ENCODE measurements at places on chromosomes 2 and 18.

- DNase-seq = no peak
Observed at GRCh38 chr2:174873471-174873870, 109.2 kb upstream of the CHRNA1 start.

DNA sequence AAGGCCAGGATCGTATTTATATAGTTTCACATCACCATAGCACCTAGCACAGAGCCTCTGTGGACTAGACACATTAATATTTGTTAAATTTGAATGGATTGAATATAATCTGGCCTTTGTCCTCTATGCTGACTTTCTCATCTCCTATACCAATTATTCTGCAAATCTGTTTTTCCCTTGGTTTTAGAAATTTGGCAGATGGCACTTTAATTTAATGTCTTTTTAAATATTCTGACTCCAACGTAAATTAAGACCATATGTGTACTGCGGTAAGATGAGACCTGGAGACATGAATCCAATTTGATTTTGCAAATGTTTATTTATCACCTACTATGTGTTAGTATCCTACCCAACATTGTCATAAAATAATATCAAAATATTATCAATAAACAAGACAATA is 1281.9 kb upstream of the PIK3C3 start:
- DNase-seq = peak; percentile 18

- no peak for DNase-seq
Observed at GRCh38 chr2:172038121-172038520, 38.4 kb downstream of the METAP1D start.

- no peak for DNase-seq
Observed at GRCh38 chr2:133811409-133812125, 243.3 kb upstream of the NCKAP5 start.

DNA sequence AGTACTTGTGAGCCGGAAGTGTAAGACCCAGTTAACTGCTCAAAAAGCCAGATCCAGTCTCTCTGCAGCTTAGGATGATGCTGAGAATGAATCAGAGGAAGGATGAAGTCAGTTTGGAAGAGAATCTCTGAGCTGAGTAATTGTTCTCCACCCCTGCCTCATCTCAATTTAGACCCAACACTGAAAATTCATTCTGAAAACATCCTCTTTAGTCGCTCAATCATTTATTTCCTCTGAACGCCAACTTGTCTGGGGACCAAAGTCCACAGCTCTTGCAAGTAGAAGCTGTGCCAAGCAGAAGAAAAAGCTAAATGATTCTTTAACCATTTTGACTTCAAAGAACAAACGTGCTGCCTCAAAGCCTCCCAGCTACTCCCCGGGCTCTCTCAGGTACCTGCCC is 177.1 kb upstream of the KLHL29 start:
- DNase-seq = no peak

DNA sequence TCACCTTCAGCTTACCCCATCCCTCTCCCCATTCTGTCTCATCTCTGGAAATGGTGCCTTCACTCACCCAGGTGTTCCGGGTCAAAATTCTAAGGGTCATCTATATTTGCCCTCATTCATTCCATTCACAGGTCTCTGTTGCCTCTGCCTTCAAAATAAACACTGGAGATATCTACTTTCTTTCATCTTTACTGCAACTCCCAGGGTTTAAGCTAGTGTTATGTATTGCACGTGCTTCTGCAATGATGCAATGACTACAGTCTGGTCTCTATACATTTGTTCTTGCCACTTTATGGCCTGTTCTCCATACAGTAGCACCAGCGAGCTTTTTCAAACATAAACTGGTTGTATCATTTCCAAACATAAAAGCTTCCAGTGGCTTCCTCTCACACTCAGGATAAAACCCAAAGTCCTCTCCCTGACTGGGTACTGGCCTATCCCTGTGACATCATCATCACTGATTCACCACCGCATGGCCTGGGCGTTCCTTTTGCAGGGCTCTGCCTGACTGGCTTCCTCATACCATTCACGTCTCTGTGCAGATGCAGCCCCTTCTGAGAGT is 14.3 kb downstream of the DSG2 start:
- no peak for DNase-seq

- no peak for DNase-seq
Observed at GRCh38 chr2:202689898-202690297, 55.1 kb downstream of the FAM117B start.

DNA sequence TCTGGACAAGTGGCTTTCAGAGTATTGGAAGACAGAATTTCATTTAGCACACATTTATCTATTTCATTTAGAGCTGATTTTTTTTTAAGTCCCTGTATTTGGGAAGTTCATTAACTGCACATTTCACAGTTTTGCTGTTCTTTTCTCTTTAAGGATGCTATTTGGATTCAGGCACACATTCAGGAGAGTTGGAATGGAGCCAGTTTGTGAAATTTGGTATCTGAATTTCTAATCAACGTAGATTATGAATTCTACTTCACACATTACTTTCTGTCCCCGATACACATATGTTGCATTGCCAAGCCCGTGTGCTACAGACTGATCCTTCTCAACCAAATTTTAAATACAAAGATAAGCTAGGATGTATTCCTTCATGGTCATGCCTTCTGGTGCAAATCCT is 503.9 kb downstream of the IRS1 start:
- peak; percentile 52 for DNase-seq

DNA sequence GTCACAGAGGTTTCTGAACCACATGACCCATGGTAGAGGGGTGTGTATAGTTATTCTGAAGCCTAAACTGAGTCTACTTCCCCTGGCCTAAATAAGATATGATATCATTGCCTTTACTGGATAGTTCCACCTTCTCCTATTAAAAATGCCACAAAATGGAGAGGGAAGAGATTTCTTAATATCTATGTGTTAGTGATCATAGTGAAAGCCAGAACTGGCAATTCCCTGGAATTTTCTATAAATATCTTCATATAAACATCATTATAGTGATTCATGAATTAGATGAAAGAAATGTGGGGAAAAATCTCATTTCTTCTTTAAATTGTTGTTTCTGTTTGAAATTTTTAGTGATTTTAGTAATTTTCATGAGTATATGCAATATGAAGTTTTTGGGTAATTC is 45.8 kb downstream of the TSHZ1 start:
- no peak for DNase-seq

- no peak for DNase-seq
Observed at GRCh38 chr18:48409591-48410094, 460 bp upstream of the ZBTB7C start.

DNA sequence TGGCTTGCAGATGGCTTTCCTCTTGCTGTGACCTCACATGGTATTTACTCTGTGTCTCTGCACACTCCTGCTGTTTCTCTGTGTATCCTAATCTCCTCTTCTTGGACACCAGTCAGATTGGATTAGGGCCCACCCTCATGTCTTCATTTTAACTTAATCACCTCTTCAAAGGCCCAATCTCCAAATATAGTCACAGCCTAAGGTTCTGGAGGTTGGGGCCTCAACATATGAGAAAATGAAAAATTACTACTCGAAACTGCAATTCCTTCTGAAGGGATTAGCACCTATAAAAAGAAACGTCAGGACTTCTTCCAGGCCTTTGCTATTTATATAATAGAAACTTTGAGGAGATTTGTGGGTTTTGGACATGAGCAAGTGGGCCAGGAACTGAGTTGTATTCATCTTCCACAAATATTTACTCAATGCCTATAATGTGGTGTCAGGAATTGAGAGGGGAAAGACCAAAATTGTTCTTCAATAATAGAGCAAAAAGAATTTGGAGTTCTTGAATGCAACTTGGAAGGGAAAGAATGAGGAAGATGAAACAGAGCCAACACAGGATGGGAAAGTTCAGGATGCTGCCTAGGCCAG is 270.0 kb upstream of the FN1 start:
- no peak for DNase-seq

DNA sequence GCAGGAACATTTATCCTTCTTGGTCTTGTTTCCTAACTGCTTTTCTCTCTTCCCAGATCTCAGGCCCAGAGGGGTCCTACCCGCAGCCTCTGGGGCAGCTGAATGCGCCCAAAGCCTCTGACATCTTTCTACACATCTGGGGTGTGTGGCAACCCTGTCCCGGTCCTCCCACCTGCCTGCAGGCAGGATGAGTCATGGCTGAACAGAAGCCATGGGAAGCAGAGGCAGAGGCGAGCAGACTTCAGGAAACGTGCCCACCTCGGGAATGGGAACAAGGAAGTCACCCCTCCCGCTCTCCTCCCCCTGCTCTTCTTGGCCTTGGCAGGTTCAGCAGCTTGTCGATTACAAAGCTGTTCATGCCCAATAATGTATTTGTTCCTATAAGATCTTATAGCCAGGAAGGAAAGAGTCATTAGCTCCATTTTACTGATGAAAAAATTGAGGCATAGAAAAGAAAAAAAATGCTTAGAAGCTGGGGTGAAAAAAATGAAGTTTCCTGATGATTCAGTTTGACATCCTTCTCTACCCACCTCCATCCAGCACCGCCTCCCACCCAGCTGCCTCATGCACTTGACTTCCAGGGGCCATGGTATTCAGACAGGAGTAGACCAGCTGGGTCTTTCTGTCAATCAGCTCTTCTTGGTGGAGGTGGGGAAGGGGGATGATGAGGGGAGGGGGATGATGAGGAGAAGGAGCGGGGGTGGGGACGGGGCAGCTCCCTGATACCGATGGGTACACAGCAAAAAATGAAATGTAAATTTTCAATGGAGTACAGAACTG is 10.4 kb upstream of the KCNF1 start:
- DNase-seq = no peak

GRCh38 chr2:234555616-234556249 is 58.9 kb upstream of the ARL4C start:
- no peak for DNase-seq

GRCh38 chr18:68417826-68418225 is 297.1 kb downstream of the TMX3 start:
- DNase-seq = no peak

DNA sequence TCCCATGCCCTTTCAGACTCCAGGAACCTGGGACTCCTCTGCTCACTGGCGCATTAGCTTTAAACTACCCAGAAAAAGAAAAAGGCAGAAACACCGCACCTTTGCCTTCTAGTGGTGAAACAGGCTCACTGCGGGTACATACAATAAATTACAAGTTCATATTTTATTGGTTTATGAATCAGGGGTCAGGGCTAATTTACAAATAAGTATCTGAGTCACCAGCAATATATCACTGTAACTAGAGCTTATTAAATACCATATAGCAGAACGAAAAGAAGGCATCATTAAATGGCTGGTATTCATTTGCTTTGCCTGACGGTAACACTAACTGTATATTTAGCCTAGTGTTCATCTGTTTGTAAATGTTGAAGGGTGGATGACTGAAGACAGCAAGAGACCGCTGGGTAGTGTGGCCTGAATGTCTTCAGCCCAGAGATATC is 26.9 kb upstream of the DTNB start:
- DNase-seq = peak; percentile 36

DNA sequence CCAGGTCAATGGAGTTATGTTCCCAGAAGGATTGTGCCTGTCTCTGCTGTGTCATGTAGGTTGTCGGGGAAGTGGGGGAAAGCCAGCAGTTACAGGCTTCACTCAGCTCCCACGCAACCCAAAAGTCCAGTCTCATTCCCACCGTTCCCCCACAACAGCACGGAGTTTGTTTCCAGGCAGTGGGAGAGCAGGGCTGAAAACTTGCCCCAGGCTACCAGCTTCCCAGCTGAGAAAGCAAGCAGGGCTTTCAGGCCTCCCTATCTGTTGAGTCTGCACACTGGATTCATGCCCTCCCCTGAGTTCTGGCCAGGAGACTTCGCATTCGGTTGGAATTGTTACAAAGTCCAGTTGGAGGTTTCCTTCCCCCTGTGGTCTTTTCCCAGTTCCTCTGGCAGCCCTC is 76.3 kb downstream of the TMX3 start:
- no peak for DNase-seq

DNA sequence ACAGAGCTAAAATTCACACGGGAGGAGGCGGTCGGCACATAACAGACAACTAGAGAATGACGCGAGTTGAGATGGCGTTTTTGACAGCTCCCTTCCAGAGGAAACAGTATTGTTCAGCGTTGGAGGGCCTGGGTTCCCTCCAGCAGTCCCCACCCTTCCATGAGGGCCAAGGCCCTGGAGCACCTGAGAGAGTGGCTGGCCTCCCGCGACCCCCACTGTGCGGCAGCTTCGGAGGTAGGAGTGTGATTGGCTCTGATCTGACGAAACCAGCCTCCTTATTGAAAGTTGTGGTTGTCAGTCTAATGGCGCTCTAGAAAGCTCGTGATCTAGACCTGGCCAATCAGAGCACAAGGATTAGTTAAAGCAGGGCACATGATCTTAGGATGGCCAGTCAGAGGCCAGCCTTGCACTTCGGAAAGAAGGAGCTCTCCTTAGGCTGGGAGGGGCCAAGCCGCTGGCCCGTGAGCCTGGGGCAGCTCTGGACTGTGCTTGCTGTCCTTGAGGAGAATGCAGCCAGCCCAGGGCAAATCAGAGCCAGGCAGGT is 104.5 kb upstream of the CELF4 start:
- DNase-seq = no peak

DNA sequence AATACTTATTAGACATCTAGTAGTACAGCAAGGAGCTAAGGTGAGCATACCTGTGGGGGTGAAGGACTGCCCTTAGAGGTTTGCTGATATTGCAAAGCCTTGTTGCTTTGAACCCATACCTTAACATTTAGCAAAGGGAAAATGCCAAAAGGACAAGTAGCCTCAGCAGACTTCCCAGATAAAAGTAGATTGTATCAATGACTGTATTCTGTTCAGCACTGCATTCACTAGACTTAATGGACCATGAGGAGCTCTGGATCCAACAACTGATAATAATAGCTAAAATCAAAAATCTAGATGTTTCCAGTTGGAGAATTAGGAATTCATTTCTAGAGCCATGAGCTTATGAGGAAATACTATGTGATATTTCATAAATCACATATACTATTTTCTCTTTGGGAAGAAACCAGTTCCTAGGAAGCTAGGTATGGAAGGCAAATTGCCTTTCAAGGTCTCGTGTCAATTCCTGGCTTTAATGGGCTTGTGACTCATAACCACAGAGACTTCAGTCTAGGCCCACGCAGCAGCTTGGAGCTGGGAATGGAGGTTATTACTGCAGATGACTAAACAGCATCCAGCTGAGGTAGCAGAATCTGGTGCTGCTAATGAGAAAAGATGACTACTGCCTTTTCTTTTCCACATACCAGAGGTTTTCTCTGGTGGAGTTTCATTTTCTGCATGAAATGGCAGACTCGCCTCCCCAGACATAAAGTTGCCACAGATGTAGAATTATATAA is 191.2 kb upstream of the NABP1 start:
- no peak for DNase-seq

- DNase-seq = no peak
Observed at GRCh38 chr18:28407681-28408080, 230.8 kb upstream of the CDH2 start.

DNA sequence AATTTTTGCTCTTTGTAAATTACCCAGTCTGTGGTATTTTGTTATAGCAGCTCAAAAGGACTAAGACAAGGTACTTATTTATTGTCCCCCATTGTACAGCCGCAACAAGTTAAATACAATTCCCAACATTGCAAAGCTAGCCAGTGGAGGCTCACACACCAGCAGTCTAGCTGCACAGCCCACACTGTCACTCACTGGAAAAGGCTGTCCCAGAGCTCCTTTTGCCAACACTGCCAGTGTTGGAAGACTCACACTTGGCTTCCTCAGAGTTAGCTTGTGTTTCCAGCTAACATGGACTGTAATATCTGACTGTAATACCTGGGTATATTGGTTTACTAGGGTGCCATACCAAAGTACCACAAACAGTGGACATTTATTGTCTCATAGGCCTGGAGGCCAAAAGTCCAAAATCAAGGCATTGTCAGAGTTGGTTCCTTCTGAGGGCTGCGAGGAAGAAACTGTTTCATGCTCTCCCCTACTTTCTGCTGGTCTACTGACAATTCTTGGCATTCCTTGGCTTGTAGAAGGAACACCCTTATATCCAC is 6.6 kb upstream of the DYM start:
- DNase-seq = no peak

- no peak for DNase-seq
Observed at GRCh38 chr2:210938228-210938627, 381.8 kb downstream of the CPS1 start.

- DNase-seq = no peak
Observed at GRCh38 chr18:3967359-3968180, 487.5 kb downstream of the DLGAP1 start.

Measured in NCI-H1694 (cell line).